Activated CD4-positive, alpha-beta memory T cell treated with anti-CD3 and anti-CD28 coated beads, Interleukin-2, amount 10 ng/mL, durations not matched to agents 7 days and 5 days (primary cell): ENCODE measurements at places on chromosomes 3 and 15. TPM values are rescaled to one million over a fixed set of nuclear protein-coding genes. Genes with fewer than 3 reads are reported as not detected.

DNA sequence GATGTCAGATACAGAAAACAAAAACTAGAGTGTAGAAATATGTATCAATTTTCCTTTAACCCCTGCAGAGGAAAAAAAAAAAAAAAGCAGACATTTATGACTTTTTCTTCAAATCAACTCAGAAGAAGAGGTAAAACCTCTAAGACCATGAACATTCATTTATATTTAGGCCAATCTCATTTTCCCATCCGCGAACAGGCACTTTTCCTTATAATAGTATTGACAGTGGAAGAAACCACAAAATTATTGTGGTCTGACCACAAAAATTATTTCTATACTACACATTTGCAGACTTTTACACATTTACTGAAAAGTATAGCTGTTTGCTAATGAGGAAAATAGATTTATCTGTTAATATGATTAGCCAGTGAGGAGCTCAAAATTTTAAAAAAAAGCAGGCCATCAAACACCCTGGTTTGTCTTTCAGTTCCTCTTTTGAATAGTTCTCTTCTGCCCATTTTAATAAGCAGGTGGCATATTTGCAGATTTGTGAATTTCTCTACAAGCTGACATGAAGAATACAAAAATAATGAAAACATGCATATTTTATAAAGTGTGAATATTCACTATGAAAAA is 5.7 kb downstream of the OSBPL11 start:
- DNase-seq: no peak

- DNase-seq: no peak
Observed at GRCh38 chr3:93992207-93992606, 12.3 kb downstream of the ARL13B start.

DNA sequence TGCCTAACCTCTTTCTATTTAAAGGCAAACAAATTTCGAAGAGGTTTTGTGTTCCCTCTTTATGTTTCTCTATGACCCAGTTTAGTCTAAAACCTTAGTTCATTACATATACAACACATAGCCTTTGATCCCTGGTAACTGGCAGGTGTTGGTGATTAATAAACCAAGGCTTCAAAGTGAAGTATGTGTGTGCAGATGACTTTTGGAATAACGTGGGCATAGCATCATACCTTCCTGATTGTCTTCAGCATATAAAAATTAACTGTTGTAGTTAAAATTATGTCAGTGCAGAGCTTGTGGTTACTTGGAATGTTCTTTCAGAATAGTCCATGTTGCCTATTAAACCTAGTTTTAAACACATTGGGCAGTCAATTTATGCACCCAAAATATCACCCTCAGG is 608.3 kb downstream of the ROBO2 start:
- no peak for DNase-seq

Gene SNX4
- total RNA-seq: 34.1 TPM

Gene OR5K2
- total RNA-seq: not detected

- DNase-seq: no peak
Observed at GRCh38 chr3:17313746-17314145, 428.7 kb downstream of the TBC1D5 start.

DNA sequence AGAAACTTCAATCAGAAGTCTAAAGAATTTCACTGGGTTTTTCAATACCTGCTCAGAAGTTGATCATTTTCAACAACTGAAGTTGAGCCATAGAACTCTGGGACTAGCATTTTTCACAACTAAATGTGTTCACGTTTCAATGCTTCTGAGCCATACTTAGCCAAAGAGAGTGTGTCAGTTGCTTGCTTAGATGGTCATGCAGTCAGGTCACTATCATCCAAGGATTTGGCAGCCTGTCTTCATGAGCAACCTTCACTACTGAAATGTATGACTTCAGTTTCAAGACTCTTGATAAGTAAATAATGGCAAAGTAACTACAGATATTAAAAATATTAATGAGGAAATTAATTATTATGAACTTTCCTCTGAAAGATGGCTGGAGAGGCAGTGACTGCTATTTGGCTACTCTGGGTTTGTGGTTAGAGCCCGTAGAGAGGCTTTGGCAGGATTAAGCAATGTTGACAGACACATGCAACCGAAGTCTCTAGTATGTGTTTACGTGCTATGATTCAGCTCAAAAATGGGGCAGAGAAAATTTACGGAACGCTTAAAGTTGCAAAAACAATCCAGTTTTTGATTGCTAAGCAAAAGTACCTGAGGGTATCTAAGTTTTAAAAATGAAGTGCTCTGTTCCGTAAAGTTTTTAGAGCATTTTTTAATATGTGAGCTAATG is 133.8 kb downstream of the GMNC start:
- DNase-seq: no peak
